ENCODE measurements at places on chromosomes 5 and 9.

DNA sequence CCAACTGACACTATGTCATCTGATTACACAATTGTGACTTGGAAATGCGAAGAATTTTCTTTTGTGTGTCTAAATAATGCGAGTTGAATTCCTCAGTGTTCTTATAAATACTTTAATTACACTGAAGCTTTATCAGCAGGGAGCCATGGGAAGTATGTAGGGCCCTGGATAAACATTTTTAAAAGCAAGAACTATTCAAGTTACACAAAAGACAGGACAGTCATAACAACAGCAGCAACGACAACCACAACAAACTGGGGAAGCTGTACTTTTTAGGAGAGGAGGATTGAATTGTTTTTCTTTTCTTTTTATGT lies 250.3 kb upstream of the ZNF608 start:
- DNase-seq: no peak

DNA sequence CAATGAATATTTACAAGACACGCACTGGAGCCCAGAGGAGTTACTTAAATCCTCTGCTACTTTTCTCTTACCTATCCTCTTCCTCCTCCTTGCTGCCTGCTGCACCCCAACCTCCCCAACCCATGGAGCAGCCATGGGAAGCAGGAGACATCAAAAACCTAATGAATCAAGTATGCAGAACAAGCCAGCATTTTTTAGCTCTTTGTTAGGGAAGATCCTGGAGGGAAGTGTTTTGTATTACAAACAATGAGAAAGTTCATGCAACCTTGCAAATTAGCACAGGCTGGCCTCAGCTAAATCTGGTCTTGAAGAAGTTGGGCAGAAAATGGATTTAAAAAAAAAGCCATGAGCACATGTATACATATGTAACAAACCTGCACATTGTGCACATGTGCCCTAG lies 498.8 kb downstream of the KIF4B start:
- DNase-seq: no peak

GRCh38 chr5:61370506-61370905 lies 38.4 kb downstream of the ZSWIM6 start:
- DNase-seq: no peak

- DNase-seq: no peak
Measured at GRCh38 chr5:108545301-108545700, 163.4 kb upstream of the FBXL17 start.

DNA sequence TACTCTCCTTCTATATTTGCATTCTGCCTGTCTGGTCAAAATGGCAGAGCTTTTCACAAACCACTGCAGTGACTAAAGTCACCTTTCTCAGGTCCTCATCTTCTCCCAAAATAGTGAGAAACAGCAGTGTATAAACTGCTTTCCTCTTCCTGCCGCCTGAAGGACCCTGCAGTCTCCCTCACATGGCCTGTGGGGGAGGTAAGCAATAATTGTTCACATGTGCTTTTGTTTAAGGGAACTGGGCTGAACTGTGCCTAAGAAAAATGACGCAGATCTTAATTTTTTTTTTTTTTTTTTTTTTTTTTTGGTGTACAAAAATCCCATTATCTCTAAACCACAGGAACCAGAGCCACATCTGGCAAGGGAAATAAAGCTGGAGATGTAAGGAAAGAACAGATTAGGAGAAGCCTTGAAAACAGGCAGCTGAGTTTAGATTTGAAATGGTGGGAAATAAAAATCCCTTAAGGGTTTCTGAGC lies 131.7 kb upstream of the VLDLR start:
- no peak for DNase-seq

- DNase-seq: no peak
Measured at GRCh38 chr5:164336276-164336675, 830.9 kb downstream of the MAT2B start.

DNA sequence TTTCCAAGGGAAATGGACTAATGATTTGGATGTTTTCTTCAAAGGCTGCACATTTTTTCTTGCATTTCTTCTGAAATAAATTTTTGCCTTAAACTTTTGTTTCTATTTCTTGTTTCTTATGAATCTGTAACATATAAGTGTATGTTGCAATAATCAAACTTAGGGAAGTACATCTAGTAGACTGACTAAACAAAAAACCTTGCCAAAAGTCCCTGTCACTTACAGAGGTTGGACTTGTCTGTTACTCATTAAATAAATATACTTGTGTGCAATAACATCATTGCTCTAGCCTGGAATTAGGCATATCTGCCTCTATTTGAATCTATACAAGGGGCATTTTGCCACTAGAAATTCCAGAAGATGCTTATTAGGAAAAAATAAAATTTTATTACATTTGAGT lies 56.6 kb downstream of the C6 start:
- DNase-seq: no peak

GRCh38 chr9:63816751-63817621 lies 1468.0 kb downstream of the FOXD4L5 start:
- DNase-seq: peak; percentile 65

GRCh38 chr9:130873966-130874365 lies 22.6 kb downstream of the QRFP start:
- DNase-seq: no peak

DNA sequence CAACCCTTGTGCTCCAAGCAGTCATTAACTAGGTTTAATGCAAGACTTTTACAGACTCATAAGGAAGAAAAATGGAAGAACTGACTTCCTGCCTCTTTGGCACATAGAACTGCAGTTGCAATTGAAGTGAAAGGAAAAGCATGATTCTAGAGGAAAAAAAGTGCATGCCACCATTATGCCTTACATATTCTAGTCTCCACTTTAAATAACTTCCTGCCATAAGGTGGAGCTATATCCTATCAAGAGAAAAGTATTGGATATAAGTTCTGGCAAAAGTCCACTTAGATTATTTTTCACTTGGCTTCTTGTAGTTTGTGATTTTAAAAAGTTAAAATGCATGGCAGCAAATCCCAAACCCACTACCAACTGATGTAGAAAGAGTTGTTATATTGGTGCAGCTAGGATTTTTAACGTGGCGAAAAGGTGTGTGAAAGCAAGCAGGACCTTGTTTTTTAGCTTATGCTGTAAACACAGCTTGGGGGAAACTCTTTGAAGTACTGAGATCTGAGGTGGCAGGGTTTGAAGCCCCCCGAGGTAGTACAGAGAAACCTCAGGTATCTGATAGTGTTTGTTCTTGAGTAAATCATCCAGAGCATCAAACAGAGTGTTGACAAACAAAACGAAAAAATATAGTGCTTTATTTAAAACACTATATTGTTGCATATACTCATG lies 117.9 kb downstream of the ANXA1 start:
- DNase-seq: no peak

DNA sequence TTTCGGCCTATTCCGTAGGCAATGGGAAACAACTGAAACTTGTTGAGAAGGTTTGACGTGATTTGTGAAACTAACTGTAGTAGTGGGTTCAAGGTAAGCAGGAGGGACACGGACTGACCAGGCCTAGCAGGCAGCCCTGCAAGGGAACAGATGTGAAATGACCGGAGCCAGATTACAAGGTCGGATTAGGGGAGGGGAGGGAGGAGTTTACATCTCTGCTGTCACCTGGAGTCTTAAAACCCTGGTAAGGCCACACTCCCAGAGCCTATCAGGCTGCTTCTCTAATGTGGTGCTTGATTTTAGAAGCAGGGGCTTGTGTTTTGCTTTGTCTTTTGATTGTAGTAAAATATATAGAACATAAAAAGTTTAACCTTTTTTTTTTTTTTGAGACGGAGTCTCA lies 3.5 kb upstream of the SPTAN1 start:
- DNase-seq: no peak

DNA sequence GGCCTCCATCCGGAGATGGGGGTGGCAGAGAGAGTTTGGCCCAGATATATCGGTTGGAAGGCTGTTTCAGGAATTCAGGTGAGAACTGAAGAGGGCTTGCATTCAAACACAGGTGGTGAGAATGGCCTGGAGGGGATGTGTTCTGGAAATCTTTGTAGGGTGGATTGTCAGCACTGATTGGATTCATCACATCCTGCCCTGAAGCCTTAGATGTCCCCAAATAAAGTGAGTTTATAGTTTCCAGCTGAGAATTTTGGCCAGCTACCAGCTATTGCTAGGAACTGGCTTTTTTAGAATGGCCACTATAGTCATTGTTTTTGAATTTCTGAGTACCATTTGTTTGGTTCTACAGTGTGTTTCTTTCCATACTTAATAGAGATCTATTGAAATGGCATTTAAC lies 46.1 kb upstream of the ANKH start:
- no peak for DNase-seq

GRCh38 chr5:11224436-11225187 lies 463.6 kb upstream of the DAP start:
- DNase-seq: no peak

GRCh38 chr9:108761655-108762347 lies 94.0 kb downstream of the ACTL7B start:
- DNase-seq: peak; percentile 25

GRCh38 chr9:95645579-95645978 lies 128.8 kb upstream of the PTCH1 start:
- no peak for DNase-seq

GRCh38 chr5:893137-893506 lies 438 bp downstream of the TRIP13 start:
- DNase-seq: no peak

GRCh38 chr5:98614341-98614740 lies 159.1 kb upstream of the RGMB start:
- DNase-seq: no peak

GRCh38 chr9:97772145-97772544 lies 75.0 kb upstream of the XPA start:
- DNase-seq: no peak

- DNase-seq: no peak
Measured at GRCh38 chr9:119322184-119322583, 47.1 kb downstream of the BRINP1 start.

- DNase-seq: no peak
Measured at GRCh38 chr5:112109331-112110007, 309.6 kb downstream of the EPB41L4A start.

DNA sequence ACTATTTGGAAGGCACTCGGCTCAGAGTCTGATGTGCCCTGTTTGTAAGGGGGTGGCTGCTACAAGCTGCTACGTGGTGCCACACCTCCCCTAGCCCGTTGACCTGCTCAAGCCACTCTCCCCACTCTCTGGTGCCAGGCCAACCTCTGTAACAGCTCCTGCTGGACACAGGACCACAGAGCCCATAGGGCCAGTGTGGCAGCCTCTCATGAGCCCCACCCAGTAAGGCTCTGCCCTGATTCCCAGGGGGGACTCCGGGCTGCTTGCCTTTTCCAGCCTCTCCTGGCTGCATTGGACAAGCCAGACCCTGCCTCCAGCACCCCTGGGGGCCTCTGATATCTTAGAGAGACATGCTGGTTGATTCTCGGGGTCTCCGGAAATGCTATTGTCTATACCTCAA lies 53.3 kb upstream of the ANGPTL2 start:
- no peak for DNase-seq

Data from memory B cell (primary cell).